Calu3 (cell line): ENCODE measurements at places on chromosomes 2 and 18. TPM values are rescaled to one million over a fixed set of nuclear protein-coding genes. Genes with fewer than 3 reads are reported as not detected.

The PLEK gene
- not detected in 2 replicates for total RNA-seq

The RAPGEF4 gene
- total RNA-seq: 0.37 and 1.8 TPM in 2 replicates

The PREB gene
- total RNA-seq: 54.0 and 60.1 TPM in 2 replicates

The RRM2 gene
- total RNA-seq: 154 and 168 TPM in 2 replicates

The C1D gene
- 21.0 and 24.7 TPM in 2 replicates for total RNA-seq

The CIB4 gene
- total RNA-seq: not detected in 2 replicates

The C2orf81 gene
- total RNA-seq: 4.0 and 5.7 TPM in 2 replicates

The TUBA3E gene
- not detected in 2 replicates for total RNA-seq

The RAB6C gene
- not detected in 2 replicates for total RNA-seq

The PROKR1 gene
- total RNA-seq: not detected in 2 replicates

The VWA3B gene
- not detected in 2 replicates for total RNA-seq

The CDC42EP3 gene
- total RNA-seq: 26.9 and 29.4 TPM in 2 replicates

The SANBR gene
- total RNA-seq: 11.5 and 16.3 TPM in 2 replicates

The SLC9A2 gene
- 5.7 and 5.9 TPM in 2 replicates for total RNA-seq

The BCL11A gene
- total RNA-seq: 8.1 and 8.5 TPM in 2 replicates
